ENCODE measurements at places on chromosomes 6 and 20. TPM values are rescaled to one million over a fixed set of nuclear protein-coding genes. Genes with fewer than 3 reads are reported as not detected.

The RSPH3 gene
- 2.7 TPM for total RNA-seq

The LHFPL5 gene
- not detected for total RNA-seq

The MYLK4 gene
- total RNA-seq: 0.65 TPM

The GMPR gene
- total RNA-seq: 17.6 TPM

The VSTM2L gene
- 0.29 TPM for total RNA-seq

The PRDM13 gene
- total RNA-seq: not detected

The HFE gene
- total RNA-seq: 3.3 TPM

The SOBP gene
- 3.9 TPM for total RNA-seq

The C20orf202 gene
- total RNA-seq: 0.33 TPM

The SLPI gene
- not detected for total RNA-seq

The LEMD2 gene
- 40.4 TPM for total RNA-seq

The CST2 gene
- total RNA-seq: not detected

The COL12A1 gene
- 19.3 TPM for total RNA-seq

The BPIFB3 gene
- not detected for total RNA-seq

The SAPCD1 gene
- total RNA-seq: not detected

The GLP1R gene
- not detected for total RNA-seq

The JAG1 gene
- 118 TPM for total RNA-seq

The MDFI gene
- 82.3 TPM for total RNA-seq

The L3MBTL1 gene
- 5.2 TPM for total RNA-seq

The PI16 gene
- total RNA-seq: not detected

The SLC22A23 gene
- total RNA-seq: 29.7 TPM

The CDH26 gene
- not detected for total RNA-seq

The SYNGAP1 gene
- 5.3 TPM for total RNA-seq

The SNX3 gene
- 184 TPM for total RNA-seq

The HLA-DQA1 gene
- not detected for total RNA-seq

The FAM83B gene
- not detected for total RNA-seq

The ARHGAP18 gene
- total RNA-seq: 138 TPM

The FBXO5 gene
- total RNA-seq: 10.1 TPM

The COL10A1 gene
- not detected for total RNA-seq

The LY86 gene
- total RNA-seq: not detected

The BTBD3 gene
- 49.4 TPM for total RNA-seq

Measured in vein endothelial cell (primary cell).